ENCODE measurements at places on chromosomes 4 and X. TPM values are rescaled to one million over a fixed set of nuclear protein-coding genes. Genes with fewer than 3 reads are reported as not detected.
A peak's percentile ranks its signal among the peaks of the same experiment; 100 is the strongest.

- no peak for DNase-seq
Measured at GRCh38 chrX:39936886-39937770, 160.6 kb downstream of the BCOR start.

DNA sequence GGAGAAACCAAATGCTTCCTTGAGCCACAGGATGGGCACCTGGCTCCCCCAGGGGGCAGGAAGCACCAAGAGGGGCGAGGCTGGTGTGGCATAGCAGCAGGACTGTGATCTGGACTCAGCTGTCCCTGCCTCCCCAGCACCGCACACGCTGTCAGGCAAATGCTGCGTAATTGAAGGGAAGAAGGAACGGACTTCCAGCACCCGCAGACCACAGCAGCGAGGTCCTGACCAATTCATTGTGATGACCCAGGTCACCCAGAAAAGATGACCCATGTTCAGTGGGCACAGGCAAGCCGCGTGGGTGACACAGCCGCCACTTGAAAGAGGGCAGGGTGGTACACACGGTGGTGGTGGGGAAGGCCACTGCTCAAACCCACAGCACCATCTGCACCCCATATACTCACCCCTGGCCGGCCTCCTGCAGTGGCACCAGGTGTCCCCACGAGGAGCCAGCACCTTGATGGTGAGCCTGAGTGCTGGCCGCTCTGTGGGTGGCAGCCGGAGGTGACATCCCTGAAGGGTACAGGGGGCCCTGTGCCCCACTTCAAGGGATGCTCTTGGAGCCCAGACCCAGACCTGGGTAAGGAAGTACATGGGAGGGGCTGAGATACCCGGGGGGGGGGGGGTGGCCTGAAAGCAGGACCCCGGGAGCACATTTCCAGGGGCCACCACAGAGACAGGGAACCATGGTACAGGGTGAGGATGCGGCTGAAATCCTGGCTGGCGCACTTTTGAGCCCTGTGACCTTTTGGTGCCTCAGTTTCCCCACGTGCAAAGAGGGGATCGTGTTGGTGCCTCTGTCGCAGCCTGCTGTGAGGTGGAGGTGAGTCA is 11.5 kb downstream of the NAT8L start:
- DNase-seq: no peak

DNA sequence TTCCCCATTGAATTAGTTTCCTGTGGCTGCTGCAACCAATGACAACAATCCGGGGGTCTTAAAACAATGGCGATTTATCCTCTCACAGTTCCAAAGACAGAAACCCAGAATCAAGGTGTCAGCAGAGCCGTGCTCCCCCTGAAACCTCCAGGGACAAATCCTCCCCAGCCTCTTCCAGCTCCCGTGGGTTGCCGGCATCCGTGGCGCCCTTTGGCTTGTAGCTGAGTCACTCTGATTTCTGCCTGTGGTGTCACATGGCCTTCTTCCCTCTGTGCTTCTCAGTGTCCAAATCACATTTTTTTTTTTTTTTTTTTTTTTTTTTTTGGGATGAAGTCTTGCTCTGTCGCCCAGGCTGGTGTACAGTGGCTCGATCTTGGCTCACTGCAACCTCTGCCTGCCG is 64.5 kb upstream of the STX18 start:
- DNase-seq: no peak

- no peak for DNase-seq
Measured at GRCh38 chr4:161680146-161680545, 483.7 kb downstream of the FSTL5 start.

DNA sequence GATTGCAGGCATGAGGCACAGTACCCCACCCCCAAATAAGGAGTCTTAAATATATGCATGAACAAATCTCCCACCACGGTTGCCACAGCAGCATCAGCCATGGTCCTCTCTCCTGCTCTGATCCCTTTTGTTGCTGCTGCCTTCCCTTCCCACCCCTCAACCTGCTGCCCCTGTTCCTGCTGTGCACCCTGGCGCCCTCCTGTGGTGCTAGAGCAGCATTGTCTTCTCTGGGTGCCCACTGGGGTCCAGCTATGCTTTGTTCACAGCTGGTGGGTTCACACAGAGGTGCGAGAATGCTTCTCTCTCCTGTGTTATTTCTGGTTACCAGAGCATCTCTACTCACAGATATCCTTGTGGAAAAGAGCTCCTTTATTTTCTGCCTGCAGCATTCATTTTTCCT is 116.2 kb downstream of the GATB start:
- DNase-seq: no peak

DNA sequence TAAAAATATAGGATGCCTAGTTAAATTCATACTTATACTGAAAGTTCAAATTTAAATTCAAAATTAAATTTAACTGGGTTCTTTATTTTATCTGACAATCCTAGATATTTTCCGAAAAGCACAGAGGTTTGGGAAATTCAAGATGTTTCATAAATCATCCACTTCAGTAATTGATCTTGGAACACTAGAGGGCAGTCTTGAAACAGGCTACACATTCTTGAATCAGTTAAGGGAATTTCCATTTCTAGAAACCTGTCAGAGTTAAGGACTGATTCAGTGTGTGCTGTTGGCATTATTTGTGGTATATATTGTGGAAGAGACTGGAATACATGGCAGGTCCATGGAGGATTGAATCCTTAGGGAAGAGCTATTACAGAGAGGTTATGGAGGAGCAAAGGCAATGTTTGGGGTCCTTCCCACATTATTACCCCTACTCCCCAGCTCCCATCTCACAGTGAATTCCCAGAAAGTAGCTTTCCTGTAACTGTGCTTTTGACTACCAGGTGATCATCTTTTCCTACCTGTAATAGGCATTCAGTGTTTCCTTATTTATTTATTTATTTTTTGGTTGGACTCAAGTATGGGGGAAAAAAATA is 92.9 kb downstream of the EGF start:
- no peak for DNase-seq

GRCh38 chrX:22889819-22890218 is 109.9 kb upstream of the DDX53 start:
- no peak for DNase-seq

DNA sequence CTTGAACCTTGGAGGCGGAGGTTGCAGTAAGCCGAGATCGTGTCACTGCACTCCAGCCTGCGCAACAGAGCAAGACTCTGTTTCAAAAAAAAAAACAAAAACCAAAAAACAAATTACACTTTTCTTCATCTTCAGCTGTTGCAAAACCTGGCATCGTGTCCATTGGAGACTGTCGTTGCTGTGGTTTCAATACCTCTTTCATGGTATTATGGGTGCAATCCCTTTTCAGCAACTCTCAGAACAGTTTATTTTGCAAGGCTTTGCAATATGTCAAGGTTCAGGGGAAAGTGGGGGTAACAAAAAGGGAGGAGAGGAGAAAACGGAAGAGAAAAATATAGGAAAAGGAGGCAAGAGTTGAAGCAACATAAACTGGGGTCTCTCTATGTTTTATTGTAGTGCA is 40.8 kb downstream of the ARSD start:
- no peak for DNase-seq

DNA sequence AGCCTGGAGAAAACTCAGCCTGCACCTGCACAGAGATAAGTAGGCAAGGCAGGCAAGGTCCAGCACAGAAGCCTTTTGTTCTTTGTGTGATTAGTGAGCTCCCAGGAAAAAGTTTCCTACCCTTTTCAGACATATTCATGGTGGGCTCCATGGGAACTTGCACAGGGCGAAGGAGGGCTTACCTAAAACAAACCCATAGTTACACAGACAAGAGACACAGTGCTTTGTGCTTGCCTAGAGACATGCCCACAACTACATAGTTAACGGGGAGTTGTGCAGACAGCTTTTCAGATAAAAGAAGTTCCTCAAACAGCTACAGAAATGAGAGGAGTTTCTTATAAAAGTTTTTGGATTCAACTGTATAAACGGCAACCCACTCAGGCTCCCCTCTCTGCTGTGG is 180.5 kb downstream of the GLUD2 start:
- DNase-seq: no peak

- DNase-seq: no peak
Measured at GRCh38 chr4:36712013-36712412, 430.6 kb downstream of the DTHD1 start.

- DNase-seq: no peak
Measured at GRCh38 chr4:41693629-41694028, 54.9 kb downstream of the PHOX2B start.

GRCh38 chrX:132393992-132394391 is 94.8 kb downstream of the MBNL3 start:
- DNase-seq: no peak

- DNase-seq: peak; percentile 34
Measured at GRCh38 chr4:74258963-74259362, 49.3 kb upstream of the EPGN start.

DNA sequence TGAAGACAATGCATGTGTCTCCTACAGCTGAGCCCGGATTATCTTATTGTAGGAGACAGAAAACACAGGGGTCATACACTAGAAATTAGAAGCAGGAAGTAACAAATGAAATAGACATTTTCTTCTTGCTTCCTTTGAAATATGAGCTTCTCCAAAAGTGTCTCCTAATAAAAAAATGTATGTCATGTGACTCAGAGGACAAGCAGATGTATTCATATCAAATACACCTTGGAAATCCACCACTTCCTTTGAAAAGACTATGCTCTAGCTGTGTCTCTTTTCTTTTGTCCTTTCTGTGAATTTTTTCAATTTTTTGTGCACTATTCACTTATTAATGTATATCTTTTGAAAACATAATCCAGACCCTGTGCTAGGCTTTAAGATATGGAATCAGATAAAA is 1906.2 kb downstream of the C4orf33 start:
- no peak for DNase-seq

DNA sequence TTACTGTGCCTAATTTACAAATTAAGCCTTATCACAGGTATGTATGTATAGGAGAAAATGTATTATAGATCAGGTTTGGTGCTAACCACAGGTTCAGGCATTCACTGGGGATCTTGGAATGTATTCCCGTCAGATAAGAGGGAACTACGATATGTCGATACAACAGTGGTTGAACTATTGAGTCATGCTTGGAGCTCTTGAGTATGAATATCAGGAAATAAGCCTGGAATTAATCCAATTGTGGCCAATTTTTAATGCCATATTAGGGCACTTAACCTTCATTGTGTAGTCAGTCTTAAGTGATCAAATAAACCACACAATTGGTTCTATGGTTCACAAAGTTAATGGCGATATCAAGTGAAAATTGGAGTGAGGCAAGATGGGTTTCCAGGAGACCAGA is 556.5 kb downstream of the IL1RAPL1 start:
- DNase-seq: no peak

DNA sequence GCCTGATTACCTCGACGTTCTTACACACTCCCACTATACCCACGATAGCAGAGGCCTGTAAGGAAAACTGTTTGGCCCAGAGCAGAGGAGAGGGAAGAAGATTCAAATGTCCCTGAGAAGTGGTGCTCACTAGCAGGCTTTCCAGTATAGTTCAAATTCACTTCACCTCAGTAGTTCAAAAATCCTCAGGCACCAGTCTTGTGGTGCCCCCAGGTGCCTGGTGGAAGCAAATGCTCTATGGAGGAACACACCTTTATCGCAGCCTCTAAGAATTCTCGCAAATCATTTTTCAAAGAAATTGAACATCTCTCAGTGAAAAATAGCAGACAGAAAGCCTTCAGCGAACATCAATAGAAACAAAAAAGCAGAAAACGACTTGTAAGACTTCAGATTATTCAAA is 12.2 kb upstream of the MTMR1 start:
- no peak for DNase-seq

- no peak for DNase-seq
Measured at GRCh38 chrX:132442691-132443090, 46.1 kb downstream of the MBNL3 start.

GRCh38 chrX:107677501-107677901 is 49.2 kb downstream of the PRPS1 start:
- no peak for DNase-seq

DNA sequence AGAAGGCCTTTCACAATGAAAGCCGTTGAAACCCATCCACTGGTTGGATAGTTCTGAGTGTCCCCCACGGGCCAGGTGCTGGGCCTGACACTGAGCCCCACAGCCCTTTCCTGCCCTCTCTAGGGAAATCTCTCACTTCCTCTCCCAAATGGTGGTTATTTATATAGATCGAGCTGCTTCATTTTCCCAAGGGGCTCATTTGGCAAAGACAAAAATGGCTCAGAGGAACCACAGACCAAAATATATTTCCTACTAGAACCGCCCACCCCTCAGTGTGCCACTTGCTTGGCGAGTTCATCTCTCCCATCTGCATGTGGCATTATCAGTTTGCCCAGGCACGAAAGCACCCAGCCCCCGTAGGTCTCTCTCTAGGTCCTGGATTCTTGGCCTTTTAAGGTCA is 53.3 kb upstream of the STIM2 start:
- no peak for DNase-seq

DNA sequence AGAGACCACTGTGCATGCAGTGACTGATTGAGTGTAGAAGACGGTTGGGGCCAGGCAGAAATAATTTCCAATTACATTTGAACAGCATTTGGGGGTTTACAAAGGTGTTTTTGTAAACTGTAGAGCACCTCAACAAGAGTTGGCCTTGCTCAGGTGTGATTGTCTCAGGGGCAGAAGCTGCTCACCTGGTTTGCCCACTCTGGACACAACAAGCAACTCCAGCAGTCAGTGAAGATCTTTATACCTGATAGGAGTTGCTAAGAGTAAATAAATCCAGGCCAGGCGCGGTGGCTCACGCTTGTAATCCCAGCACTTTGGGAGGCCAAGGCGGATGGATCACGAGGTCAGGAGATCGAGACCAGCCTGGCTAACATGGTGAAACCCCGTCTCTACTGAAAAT is 221.3 kb downstream of the RAB28 start:
- DNase-seq: no peak

- DNase-seq: no peak
Measured at GRCh38 chrX:119249891-119250290, 13.8 kb downstream of the PGRMC1 start.

- DNase-seq: no peak
Measured at GRCh38 chr4:127509155-127509554, 123.6 kb upstream of the INTU start.

Gene PABPC1L2B
- not detected for total RNA-seq

Gene KCND1
- total RNA-seq: 6.5 TPM

Gene FREM3
- 0.12 TPM for total RNA-seq

Gene CT45A2
- not detected for total RNA-seq

Gene HDAC8
- total RNA-seq: 28.7 TPM

Gene TNIP2
- 42.2 TPM for total RNA-seq

Gene GYPE
- total RNA-seq: 0.43 TPM

Gene RTL9
- 0.17 TPM for total RNA-seq

Gene MAGEB6B
- not detected for total RNA-seq

Gene MAP7D2
- 5.2 TPM for total RNA-seq

All from mucosa of gallbladder (tissue), 1 donor.